ENCODE measurements at places on chromosomes 5 and 9.
A peak's percentile ranks its signal among the peaks of the same experiment; 100 is the strongest.

DNA sequence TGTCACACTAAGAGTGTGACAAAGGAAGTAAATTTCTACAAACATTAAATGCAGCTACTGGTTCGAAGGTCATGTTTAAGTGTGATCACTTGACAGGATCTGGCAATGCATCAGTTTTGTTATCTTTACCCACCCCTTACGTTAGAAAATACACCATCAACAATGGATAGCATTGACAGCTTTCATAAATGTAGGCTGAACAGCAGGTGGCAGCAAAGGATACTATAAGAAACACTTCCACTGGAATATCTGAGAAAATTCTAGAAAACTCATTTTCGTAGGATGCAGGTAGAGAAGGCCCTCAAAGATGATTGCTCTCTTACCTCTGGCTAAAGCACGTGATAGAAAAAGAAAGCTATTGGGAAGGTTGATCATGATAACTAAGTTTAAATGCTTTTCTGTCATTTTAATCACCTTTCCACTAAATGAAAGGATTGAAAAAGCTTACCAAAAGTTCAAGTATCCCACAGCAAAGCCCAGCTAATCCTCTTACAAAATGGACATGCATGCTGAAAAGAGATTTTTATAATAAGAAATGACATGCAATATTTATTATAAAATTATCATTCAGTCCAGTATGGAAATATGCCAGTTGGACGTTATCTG, 292.5 kb downstream of the PARP8 start:
- peak; percentile 56 for DNase-seq

GRCh38 chr9:79946712-79947111, 374.9 kb downstream of the TLE4 start:
- no peak for DNase-seq

- peak; percentile 70 for DNase-seq
These were observed 15.1 kb downstream of the IFNA1 start for GRCh38 chr9:21455320-21455719.

DNA sequence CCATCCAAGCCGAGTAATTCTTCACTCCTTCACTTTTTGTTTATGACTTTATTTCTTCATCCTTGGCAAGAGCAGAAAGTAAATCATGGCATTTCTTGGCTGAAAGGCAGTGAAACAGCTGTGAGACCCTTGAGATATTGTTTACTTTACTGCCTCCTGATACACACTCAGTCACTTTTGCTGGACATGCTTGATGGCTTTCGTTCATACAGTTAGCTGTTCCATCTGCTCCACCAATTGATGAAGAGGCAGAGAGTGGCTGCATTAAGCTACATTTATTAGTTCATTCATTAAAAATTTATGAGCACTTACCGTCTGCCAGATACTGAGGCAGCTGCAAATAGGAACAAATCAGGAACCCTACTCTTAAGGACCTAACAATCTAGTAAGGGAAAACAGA, 184.4 kb upstream of the OR13F1 start:
- DNase-seq: no peak

DNA sequence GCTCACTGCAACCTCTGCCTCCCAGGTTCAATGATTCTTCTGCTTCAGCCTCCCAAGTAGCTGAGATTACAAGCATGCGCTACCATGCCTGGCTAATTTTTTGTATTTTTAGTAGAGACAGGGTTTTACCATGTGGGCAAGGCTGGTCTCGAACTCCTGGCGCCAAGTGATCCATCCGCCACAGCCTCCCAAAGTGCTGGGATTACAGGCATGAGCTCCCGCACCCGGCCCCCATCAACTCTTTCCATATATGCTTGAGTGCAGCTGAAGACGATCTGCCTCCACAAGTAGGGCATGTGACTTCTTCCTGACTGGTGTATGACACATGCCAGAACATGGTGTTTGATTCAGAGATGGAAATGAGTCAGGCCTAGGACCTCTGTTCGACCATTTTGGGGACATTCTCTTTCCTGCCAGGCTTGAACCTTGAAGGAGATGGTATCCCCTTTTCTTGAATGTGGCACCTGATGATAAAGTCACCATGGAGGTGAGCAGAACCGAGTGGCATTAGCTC, 7.5 kb upstream of the CNOT6 start:
- DNase-seq: peak; percentile 9

DNA sequence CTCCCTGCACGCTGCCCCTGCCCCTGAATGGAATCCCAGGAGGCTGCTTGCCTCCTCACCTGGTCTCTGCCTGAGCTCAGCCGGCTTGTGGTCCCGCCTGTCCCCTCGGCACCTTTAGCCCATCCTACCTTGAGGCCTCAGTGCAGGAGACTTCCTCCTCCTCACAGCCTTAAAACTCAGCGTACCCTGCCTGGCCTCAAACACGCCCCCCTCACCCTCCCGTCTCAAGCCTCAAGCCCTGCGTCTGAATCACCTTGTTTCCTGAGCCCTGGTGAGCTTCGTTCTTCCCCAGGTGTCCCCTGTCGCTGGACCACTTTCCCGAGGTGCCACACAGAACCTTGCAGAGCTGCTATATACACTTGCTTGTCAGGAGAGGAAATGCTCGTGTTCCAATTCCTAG, 110.2 kb upstream of the SPIN1 start:
- DNase-seq: no peak

GRCh38 chr9:71743217-71743705, 25.1 kb downstream of the CEMIP2 start:
- DNase-seq: no peak

- no peak for DNase-seq
These were observed 79.7 kb upstream of the ZNF366 start for GRCh38 chr5:72586788-72587530.

- DNase-seq: no peak
These were observed 16.8 kb upstream of the ATP6V1G1 start for GRCh38 chr9:114570742-114571141.

DNA sequence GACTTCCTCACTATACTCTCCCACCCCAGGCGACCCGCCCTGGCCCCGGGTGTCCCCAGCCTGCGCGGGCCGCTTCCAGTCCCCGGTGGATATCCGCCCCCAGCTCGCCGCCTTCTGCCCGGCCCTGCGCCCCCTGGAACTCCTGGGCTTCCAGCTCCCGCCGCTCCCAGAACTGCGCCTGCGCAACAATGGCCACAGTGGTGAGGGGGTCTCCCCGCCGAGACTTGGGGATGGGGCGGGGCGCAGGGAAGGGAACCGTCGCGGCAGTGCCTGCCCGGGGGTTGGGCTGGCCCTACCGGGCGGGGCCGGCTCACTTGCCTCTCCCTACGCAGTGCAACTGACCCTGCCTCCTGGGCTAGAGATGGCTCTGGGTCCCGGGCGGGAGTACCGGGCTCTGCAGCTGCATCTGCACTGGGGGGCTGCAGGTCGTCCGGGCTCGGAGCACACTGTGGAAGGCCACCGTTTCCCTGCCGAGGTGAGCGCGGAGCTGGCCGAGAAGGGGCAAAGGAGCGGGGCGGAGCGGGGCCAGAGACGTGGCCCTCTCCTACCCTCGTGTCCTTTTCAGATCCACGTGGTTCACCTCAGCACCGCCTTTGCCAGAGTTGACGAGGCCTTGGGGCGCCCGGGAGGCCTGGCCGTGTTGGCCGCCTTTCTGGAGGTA, 2.1 kb downstream of the CA9 start:
- DNase-seq: peak; percentile 27

GRCh38 chr9:26326563-26326962, 566.0 kb downstream of the CAAP1 start:
- peak; percentile 43 for DNase-seq

DNA sequence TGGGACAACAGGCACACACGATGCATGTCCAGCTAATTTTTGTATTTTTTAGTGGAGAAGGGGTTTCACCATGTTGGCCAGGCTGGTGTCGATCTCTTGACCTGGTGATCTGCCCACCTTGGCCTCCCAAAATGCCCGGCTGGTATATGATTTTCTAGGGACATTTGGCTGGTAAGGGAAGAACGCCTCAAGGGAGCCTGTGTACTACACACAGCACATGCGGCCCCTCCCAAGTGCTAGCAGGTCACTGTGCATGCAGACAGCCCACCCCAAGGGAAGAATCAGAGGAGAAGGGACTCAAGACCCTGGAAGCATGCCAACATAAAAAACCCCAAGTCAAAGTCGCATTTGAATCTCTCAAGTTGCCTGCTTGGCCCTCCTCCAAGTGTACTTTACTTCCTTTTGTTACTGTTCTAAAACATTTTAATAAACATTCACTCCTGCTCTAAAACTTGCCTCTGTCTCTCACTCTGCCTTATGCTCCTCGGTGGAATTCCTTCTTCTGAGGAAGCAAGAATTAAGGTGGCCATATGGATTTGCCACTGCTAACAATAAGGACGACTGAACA, 24.3 kb upstream of the OTULINL start:
- DNase-seq: peak; percentile 49

GRCh38 chr9:18826248-18826647, 206.8 kb downstream of the SAXO1 start:
- DNase-seq: no peak

GRCh38 chr5:58629271-58630159, 46.6 kb downstream of the RAB3C start:
- no peak for DNase-seq

GRCh38 chr5:143182106-143182505, 221.4 kb downstream of the NR3C1 start:
- peak; percentile 39 for DNase-seq

DNA sequence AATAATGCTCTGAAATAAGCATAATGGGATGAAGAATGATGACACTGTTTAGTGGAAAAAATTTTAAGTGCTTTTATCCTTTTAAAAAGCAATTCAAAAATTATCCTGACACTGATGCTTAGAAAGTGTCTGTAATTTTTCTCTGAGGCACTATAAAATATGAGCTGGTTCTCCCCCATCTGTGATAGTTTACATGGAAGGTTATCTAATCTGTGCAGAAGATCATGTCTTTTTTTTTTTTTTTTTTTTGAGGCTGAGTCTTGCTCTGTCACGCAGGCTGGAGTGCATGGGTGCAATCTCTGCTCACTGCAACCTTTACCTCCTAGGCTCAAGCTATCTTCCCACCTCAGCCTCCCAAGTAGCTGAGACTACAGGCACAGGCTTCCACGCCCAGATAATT, 15.2 kb upstream of the TAF11L2 start:
- DNase-seq: no peak

GRCh38 chr9:31839273-31839672, 545.2 kb upstream of the ACO1 start:
- DNase-seq: no peak

GRCh38 chr5:72206160-72206559, 98.9 kb downstream of the MAP1B start:
- no peak for DNase-seq

GRCh38 chr9:35827486-35827885, 1.0 kb downstream of the FAM221B start:
- DNase-seq: no peak

DNA sequence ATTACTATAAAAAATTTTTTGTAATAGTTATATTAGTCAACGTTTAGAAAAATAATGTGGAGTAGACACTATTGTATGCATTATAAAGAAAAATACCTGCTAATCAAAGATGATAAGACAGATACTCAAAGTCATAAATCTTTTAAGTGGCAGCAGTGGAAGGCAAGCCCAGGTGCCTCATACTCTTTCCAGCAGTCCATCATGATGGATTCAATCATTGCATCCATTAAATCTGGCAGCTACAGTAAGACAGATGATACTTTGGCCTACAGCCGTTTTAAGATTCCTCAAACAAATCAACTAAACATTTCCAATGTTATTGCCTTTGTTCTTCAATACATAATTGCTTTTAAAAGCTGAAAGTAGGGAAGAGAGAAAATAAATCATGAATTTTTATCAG, 1392.9 kb upstream of the NUDT12 start:
- no peak for DNase-seq

DNA sequence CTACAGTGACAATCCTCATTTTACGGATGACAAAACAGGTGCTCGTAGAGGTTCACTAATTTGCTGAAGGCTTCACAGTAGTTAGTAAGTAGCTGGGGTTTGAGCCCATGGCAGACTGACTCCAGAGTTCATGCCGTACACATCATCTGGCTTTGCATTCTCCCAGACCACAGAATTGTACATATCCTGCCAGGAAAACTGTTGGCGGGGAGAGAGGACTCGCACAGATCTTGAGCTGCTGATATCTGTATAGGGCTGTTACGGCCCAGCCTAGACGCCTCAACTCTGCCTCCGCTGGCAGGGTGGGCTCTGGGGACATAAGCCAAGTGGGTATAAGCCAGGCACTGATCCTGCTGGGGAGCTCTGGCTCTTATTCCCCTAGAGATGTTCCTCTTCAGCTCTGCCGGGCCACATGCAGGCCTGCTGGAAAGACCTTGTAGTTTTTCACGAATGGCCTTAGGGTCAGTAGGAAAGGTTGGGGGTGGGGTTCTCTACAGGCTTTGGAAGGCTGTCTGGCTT, 16.3 kb downstream of the LARP1 start:
- DNase-seq: no peak

- DNase-seq: no peak
These were observed 642.3 kb downstream of the DMRTA1 start for GRCh38 chr9:23088932-23089364.

DNA sequence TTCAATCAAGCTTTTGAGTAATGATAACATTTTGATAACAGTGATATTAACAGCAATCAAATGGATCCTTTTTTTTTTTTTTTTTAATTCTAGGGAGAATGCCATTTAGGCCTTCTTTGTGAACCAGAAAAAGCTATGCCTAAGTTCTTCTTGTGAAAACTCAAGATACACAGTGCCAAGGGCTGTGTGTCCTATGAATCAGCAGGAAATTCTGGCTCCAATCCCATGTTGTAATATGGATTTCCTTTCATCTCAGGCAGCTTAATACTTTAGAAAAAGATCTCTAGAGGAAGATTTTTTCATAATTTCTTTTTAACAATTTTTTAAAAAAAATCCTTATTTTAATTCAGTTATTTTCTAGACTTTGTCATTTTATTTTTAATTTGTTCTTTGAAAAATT, 96.1 kb downstream of the NUDT12 start:
- no peak for DNase-seq

DNA sequence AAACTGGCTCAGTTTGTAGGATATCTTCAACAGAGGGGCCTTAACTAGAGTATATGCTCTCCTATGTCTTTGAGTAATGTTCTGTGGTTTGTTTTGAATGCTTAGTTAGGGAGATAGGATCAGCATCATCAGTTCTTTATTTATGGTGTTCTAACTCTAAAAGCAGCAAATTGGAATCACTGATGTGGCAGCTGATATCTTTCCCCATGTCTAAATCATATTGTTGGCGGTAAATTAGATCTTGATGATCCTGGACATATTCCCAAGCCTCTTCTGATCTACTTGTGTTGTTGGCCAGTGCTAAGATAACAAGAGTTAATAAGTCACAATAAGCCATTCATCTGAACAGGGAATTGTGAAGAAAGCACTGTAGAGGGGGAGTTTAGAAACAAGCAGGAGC, 332.4 kb upstream of the DAB2 start:
- DNase-seq: no peak

DNA sequence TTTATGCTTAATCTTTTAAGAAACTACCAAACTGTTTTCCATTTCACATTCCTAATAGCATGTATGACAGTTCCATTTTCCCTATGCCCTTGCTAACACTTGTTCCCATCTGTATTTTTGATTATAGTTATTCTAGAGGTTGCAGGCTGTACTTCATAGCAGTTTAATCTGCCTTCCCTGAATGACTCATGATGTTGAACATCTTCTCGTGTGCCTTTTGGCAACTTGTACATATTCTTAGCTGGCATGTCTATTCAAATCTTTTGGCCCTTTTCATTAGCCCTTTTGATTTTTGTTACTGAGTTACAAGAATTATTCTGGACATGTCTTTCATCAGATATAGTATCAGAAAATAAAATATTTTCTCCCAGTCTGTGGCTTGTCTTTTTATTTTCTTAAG, 320.3 kb downstream of the DIRAS2 start:
- no peak for DNase-seq

- DNase-seq: no peak
These were observed 520 bp upstream of the DHFR start for GRCh38 chr5:80655231-80655774.

GRCh38 chr9:29514862-29515261, 1941.6 kb upstream of the C9orf72 start:
- DNase-seq: no peak

- no peak for DNase-seq
These were observed 31.3 kb downstream of the LHX6 start for GRCh38 chr9:122197426-122197825.
